ENCODE measurements at places on chromosomes 1 and 21. TPM values are rescaled to one million over a fixed set of nuclear protein-coding genes. Genes with fewer than 3 reads are reported as not detected.

GRCh38 chr1:236604905-236605806 is 840 bp upstream of the HEATR1 start:
- H3K4me1 ChIP-seq = peaks cover 4% of the 10 kb centered on the region
- DNase-seq = no peak
- peak overlapping the region; percentile 89 for H3K27ac ChIP-seq
- H3K27me3 ChIP-seq = no peaks in the 10 kb centered on the region

DNA sequence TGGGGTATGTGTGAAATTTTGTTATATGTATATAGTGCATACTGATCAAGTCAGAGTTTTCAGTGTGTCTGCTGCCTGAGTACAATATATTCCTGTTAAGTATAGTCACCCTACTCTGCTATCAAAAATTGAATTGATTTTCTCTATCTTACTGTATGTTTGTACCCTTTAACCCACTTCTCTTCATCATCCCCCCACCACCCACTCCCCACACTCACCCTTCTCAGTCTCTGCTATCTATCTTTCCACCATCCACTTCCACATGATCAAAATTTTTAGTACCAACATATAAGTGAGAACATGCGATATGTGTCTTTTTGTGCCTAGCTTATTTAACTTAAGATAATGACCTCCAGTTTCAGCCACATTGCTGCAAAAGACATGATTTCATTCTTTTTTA is 4.2 kb downstream of the LY9 start:
- no peak overlapping the region for H3K27ac ChIP-seq
- no peak overlapping the region for H3K4me3 ChIP-seq
- H3K36me3 ChIP-seq = no peaks in the 10 kb centered on the region
- DNase-seq = no peak
- H3K27me3 ChIP-seq = no peaks in the 10 kb centered on the region

Gene NUDT4B
- total RNA-seq = 7.1 TPM

Gene FCRL1
- not detected for total RNA-seq

- peak; percentile 55 for DNase-seq
- no peaks in the 10 kb centered on the region for H3K27me3 ChIP-seq
- no peaks in the 10 kb centered on the region for H3K36me3 ChIP-seq
- H3K4me1 ChIP-seq = peaks cover 29% of the 10 kb centered on the region
Observed at GRCh38 chr1:162536511-162536910, 25.0 kb upstream of the UAP1 start.

GRCh38 chr1:27147842-27148518 is 6.9 kb downstream of the SLC9A1 start:
- H3K4me1 ChIP-seq = peaks cover 16% of the 10 kb centered on the region
- H3K27me3 ChIP-seq = no peaks in the 10 kb centered on the region
- H3K4me3 ChIP-seq = no peak overlapping the region

DNA sequence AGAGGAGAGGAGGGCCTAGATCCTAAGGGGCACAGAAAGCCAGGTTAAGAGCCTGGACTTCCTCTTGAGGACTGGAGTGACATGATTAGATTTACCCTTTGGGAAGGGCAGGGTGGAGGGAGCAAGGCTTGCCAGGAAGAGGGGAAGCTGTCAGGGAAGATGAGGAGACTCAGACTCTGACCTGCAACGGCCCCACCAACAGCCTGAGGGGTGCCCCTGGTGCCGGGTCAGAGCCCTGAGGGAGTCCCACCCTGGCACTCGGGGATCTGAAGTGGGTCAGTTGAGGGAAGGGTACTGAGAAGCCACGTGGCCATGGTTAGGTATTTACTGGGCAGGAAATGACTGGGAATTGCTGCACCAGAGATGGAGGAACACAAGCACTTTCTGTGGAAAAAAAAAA is 9.8 kb downstream of the ECE1 start:
- H3K27me3 ChIP-seq = no peaks in the 10 kb centered on the region
- H3K27ac ChIP-seq = peak overlapping the region; percentile 90
- no peak overlapping the region for H3K4me3 ChIP-seq
- H3K4me1 ChIP-seq = peaks cover 41% of the 10 kb centered on the region
- peaks cover 12% of the 10 kb centered on the region for H3K36me3 ChIP-seq
- DNase-seq = no peak

GRCh38 chr1:158800526-158800925 is 19.5 kb upstream of the OR6N2 start:
- no peaks in the 10 kb centered on the region for H3K27me3 ChIP-seq
- H3K4me3 ChIP-seq = no peak overlapping the region
- no peaks in the 10 kb centered on the region for H3K36me3 ChIP-seq

DNA sequence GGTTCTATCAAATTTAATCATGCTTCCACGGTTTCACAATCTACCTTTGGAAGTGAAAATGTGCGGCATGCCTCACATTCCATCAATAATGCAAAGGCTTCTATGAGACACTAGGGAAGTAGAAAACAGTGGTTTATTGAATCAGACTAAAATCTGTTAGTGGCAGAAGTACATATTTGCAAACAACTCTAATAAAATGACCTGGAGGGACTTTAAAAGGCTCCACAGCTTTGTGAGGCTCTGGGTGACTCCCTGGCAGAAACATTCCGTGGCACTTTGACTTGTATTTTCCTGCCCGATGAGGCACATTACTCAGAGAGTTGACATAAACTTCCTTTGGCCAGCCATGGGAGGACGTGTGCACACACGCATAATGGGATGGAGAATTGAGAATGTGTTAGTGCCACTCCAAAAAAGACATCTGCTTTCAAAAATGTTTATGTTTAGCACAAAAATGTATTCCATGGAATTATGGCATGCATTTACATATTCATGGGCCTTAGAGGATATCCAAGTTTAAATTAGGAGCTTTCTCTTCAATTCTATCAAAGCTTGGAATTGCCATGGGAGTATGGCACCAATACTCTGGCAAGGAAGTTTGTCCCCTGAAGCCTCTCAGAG is 60.0 kb upstream of the SSX2IP start:
- no peak overlapping the region for H3K27ac ChIP-seq
- DNase-seq = peak; percentile 25
- no peaks in the 10 kb centered on the region for H3K36me3 ChIP-seq

Gene NID1
- 29.3 TPM for total RNA-seq

Gene NECTIN4
- total RNA-seq = 0.33 TPM

Gene TRIM67
- total RNA-seq = 0.17 TPM

- H3K36me3 ChIP-seq = peaks cover 2% of the 10 kb centered on the region
- no peaks in the 10 kb centered on the region for H3K27me3 ChIP-seq
- H3K4me3 ChIP-seq = no peak overlapping the region
- no peaks in the 10 kb centered on the region for H3K4me1 ChIP-seq
Observed at GRCh38 chr1:112997781-112998180, 41.8 kb upstream of the SLC16A1 start.

DNA sequence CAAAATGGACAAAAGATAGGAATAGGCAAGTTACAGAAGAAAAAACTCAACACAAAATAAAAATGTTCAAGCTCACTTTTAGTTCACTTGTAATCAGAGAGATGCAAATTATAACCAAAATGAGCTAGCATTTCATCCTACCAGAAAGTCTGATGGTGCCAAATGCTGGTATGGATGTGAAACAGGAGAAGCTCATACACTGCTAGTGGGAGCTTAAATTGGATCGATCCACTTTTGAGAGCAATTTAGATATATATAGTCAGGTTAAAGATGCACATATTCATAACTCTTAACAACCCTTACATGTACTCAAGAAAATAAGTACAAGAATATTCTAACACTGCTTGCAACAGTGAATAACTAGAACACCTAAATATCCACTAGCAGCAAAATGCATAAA is 18.5 kb upstream of the CAMSAP2 start:
- no peak overlapping the region for H3K4me3 ChIP-seq
- DNase-seq = no peak
- H3K27ac ChIP-seq = no peak overlapping the region
- H3K4me1 ChIP-seq = no peaks in the 10 kb centered on the region

DNA sequence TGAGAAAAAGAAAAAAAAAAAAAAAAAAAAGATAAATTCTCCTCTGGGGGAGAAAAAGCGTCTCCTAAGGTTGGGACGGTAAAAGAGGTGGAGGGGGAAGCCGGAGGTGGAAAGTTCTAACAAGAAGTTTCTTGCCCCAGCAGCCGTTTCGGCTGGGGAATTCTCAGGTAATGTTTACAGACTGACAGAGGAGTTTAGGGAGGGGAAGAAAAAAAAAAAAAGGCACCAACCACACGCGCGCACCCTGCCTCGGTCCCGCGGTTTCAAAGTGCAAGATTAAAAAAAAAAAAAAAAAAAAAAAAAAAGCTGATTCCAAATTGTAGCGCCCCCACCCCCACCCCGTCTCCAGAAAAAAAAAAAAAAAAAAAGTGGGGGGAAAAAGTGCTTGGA is 504 bp downstream of the DHRS3 start:
- H3K36me3 ChIP-seq = no peaks in the 10 kb centered on the region
- peaks cover 17% of the 10 kb centered on the region for H3K4me1 ChIP-seq
- no peak for DNase-seq
- H3K27ac ChIP-seq = peak overlapping the region; percentile 75
- H3K27me3 ChIP-seq = no peaks in the 10 kb centered on the region

- H3K4me1 ChIP-seq = no peaks in the 10 kb centered on the region
- H3K27me3 ChIP-seq = no peaks in the 10 kb centered on the region
- no peak overlapping the region for H3K4me3 ChIP-seq
- DNase-seq = no peak
- H3K36me3 ChIP-seq = no peaks in the 10 kb centered on the region
Observed at GRCh38 chr1:160581961-160582360, 2.7 kb upstream of the CD84 start.

Gene TMEM82
- total RNA-seq = not detected

DNA sequence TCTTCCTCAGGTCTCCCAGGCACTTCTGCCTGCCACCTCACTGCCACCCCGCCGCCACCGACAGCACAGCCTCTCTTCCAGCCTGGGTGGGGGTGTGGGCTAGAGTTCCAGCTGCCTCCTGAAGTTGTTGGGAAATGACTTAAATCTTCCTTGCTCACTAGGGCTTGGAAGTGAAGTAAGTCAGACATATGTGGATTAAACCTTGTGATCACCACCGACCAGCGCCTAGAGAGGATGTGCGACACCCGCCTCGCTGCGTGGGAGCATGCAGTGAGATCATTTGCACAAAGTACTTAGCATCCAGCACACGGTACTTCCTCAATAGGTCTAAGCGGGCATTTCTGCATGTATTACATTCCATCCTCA is 71.4 kb upstream of the FAM20B start:
- H3K4me1 ChIP-seq = no peaks in the 10 kb centered on the region
- no peak overlapping the region for H3K4me3 ChIP-seq
- H3K36me3 ChIP-seq = no peaks in the 10 kb centered on the region
- DNase-seq = no peak
- no peaks in the 10 kb centered on the region for H3K27me3 ChIP-seq

GRCh38 chr1:4700801-4701200 is 46.4 kb downstream of the AJAP1 start:
- DNase-seq = no peak
- no peak overlapping the region for H3K4me3 ChIP-seq
- H3K36me3 ChIP-seq = no peaks in the 10 kb centered on the region
- no peaks in the 10 kb centered on the region for H3K27me3 ChIP-seq

Gene CLK2
- 21.3 TPM for total RNA-seq

GRCh38 chr1:219990782-219991510 is 55.4 kb downstream of the EPRS1 start:
- no peaks in the 10 kb centered on the region for H3K36me3 ChIP-seq
- no peaks in the 10 kb centered on the region for H3K27me3 ChIP-seq
- no peak overlapping the region for H3K27ac ChIP-seq
- no peak overlapping the region for H3K4me3 ChIP-seq
- H3K4me1 ChIP-seq = no peaks in the 10 kb centered on the region

Gene CLCA4
- not detected for total RNA-seq

Gene CCDC18
- total RNA-seq = 15.4 TPM

- no peak overlapping the region for H3K4me3 ChIP-seq
- H3K27ac ChIP-seq = no peak overlapping the region
- no peaks in the 10 kb centered on the region for H3K36me3 ChIP-seq
- no peaks in the 10 kb centered on the region for H3K27me3 ChIP-seq
Observed at GRCh38 chr1:26542771-26543451, 13.3 kb downstream of the RPS6KA1 start.

DNA sequence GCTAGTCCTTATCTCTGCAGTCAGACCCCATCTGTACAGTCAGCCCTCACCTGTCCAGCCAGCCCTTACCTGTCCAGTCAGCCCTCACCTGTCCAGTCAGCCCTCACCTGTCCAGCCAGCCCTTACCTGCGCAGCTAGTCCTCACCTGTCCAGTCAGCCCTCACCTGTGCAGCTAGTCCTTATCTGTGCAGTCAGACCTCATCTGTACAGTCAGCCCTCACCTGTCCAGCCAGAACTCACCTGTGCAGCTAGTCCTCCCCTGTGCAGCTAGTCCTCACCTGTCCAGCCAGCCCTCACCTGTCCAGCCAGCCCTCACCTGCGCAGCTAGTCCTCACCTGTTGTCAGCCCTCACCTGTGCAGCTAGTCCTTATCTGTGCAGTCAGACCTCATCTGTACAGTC is 506.8 kb downstream of the NPHP4 start:
- H3K36me3 ChIP-seq = no peaks in the 10 kb centered on the region
- H3K4me3 ChIP-seq = no peak overlapping the region
- no peak overlapping the region for H3K27ac ChIP-seq
- DNase-seq = no peak
- no peaks in the 10 kb centered on the region for H3K27me3 ChIP-seq
- H3K4me1 ChIP-seq = no peaks in the 10 kb centered on the region

DNA sequence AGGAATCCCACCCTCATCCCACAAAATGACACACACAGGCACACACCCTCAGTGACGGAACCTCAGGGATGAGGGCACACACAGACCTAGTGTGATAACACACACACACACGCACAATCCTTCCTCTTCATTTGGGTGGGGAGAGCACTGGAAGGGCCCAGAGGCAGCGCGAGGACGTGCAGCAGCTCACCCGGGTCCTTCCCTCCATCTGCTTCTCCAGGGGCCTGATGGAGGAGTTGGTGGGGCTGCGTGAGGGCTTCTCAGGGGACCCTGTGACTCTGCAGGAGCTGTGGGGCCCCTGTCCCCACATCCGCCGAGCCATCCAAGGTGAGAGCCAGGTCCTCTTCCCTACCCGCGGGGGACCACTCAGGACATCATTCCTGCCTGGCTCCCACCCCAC is 557 bp downstream of the CLCNKA start:
- DNase-seq = no peak
- H3K27me3 ChIP-seq = no peaks in the 10 kb centered on the region
- no peak overlapping the region for H3K4me3 ChIP-seq

- H3K4me3 ChIP-seq = no peak overlapping the region
- no peak for DNase-seq
- no peak overlapping the region for H3K27ac ChIP-seq
- no peaks in the 10 kb centered on the region for H3K4me1 ChIP-seq
- H3K27me3 ChIP-seq = no peaks in the 10 kb centered on the region
Observed at GRCh38 chr1:215241451-215241850, 158.9 kb downstream of the KCNK2 start.

Gene FCRL6
- not detected for total RNA-seq

GRCh38 chr1:6603915-6604558 is 1.4 kb upstream of the KLHL21 start:
- DNase-seq = peak; percentile 83
- H3K4me1 ChIP-seq = peaks cover 11% of the 10 kb centered on the region
- H3K27me3 ChIP-seq = no peaks in the 10 kb centered on the region
- peak overlapping the region; percentile 99 for H3K4me3 ChIP-seq
- peak overlapping the region; percentile 97 for H3K27ac ChIP-seq

- H3K36me3 ChIP-seq = no peaks in the 10 kb centered on the region
- no peak overlapping the region for H3K4me3 ChIP-seq
- no peak for DNase-seq
- H3K27ac ChIP-seq = no peak overlapping the region
Observed at GRCh38 chr21:42563686-42564085, 50.0 kb downstream of the SLC37A1 start.

Measured in fibroblast of lung (primary cell).